Smooth muscle cell of bladder (primary cell): ENCODE measurements at places on chromosomes 2 and 18. TPM values are rescaled to one million over a fixed set of nuclear protein-coding genes. Genes with fewer than 3 reads are reported as not detected.

KYNU gene
- 9.5 and 66.7 TPM in 2 replicates for total RNA-seq

PFN4 gene
- total RNA-seq, result 0.28 and 0.46 TPM in 2 replicates

MC5R gene
- total RNA-seq, result not detected in 2 replicates

GPR39 gene
- 0.28 TPM in 2 replicates for total RNA-seq
